GM10248 (cell line): ENCODE measurements at places on chromosomes 7 and 10.

DNA sequence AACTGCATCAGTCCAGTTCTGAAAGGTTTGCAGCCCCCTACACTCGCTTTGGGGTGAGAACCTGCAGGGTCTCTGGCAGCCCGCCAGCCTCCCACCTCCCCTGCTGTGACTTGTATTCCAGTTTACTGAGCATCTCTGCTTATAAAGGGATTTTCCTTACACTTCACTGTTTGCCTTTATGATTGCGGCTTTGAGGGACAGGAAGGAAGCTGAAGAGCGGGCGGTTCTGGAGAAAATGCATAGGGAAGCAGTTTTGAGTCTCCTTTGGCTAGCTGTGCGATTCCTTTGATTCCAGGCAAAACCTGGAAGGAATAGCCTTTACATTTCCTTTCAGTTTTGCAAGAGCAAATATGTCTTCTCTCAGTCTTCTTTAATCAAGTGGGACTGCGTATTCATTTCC is 65.0 kb upstream of the TRIM8 start:
- DNase-seq: no peak

DNA sequence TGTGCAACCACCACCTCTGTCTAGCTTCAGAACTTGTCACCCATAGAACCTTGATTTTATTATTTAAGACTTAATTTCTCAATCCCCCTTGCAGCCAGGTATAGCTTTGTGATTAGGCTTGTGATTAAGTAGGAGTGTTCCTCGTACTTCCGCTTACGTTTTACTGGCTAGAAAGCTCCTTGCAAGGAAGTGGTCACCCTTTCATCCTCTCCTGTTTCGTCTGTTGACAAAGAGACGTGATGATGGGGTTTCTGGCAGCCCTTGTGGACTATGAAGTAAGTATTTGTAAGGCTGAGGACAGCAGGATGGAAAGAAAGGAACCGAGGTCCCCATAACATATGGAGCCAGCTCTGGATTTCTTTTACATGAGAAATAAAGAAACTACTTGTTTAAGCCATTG is 86.5 kb upstream of the KDM7A start:
- no peak for DNase-seq

- DNase-seq: no peak
These were observed 502.7 kb upstream of the PODXL start for GRCh38 chr7:132059141-132059540.

DNA sequence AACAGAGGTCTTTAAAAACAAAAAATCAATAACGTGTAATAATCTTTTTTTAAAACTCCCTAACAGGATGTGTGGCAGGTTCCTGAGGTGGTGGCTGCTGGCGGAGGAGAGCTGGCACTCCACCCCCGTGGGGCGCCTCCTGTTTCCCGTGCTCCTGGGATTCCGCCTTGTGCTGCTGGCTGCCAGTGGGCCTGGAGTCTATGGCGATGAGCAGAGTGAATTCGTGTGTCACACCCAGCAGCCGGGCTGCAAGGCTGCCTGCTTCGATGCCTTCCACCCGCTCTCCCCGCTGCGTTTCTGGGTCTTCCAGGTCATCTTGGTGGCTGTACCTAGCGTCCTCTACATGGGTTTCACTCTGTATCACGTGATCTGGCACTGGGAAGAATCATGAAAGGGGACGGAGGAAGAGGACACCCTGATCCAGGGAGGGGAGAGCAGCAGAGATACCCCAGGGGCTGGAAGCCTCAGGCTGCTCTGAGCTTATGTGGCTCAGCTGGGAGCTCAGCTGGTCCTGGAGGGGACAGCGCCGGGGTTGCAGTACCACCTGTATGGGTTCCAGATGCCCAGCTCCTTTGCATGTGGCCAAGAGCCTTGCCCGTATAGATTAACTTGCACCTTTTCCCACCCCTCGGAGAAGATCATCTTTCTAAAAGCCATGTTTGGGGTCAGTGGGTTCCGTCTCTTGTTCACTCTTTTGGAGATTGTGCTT is 16.7 kb upstream of the AZGP1 start:
- no peak for DNase-seq

DNA sequence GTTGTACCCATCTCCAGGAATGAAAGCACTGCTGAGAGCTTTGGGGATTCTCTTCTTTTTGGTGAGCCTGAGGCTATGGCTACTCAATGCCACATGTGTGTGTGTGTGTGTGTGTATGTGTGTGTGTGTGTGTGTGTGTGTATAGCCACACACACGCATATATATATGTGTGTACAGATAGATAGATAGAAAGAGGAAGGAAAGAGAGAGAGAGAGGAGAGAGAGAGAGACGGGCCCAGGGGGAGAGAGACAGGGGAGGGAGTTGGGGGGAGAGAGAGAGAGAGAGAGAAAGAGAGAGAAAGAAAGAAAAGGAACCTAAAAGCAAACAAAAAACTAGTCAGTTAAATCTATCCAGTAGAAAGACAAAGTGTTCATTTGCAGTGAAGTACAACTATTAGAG is 8.3 kb downstream of the SLC13A4 start:
- DNase-seq: no peak

- DNase-seq: no peak
These were observed 478.8 kb downstream of the NEBL start for GRCh38 chr10:20418286-20418685.

GRCh38 chr10:97861924-97862323 is 12.3 kb downstream of the GOLGA7B start:
- DNase-seq: no peak
